ENCODE measurements at places on chromosomes 16 and 17.

GRCh38 chr17:36503456-36504155 lies 17.1 kb downstream of the ZNHIT3 start:
- no peak for DNase-seq

DNA sequence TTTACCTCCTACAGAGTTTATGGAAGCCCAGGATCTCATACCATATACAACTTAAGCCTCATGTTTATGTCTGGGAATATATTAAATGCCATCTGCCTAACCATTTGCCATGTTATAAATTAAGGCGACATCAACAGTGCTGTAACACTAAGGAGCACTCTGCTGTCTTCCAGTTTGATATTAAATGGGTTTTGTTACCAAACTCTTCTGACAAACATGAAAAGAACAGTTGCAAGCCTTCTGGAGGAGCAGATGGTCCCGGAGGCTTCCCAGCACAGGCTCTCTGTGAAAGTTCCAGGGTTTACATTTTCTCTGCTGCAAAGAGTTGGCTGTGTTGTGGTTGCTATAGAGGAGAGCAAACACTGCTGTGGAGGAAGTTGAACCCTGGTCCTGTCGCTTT lies 545.3 kb upstream of the SALL1 start:
- no peak for DNase-seq

DNA sequence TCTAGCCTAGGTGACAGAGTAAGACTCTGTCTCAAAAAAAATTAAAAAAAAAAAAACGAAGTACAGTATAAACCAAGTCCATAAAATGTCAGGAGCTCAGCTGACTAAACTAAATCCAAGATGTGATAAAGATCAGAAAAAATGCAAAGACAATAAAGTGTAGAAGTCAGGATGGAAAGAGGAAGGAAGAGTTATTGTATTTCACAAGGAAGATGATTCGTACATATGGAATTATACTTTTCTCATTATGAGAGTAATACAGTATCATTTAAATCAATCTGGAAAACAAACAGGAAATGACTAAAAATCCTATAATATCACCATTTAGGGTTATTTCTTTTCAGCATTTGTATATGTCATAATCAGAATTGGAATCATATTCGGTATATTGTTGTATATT lies 11.4 kb upstream of the APOH start:
- DNase-seq: no peak

- peak; percentile 15 for DNase-seq
Observed at GRCh38 chr17:7703584-7704479, 1.2 kb upstream of the EFNB3 start.

GRCh38 chr17:68924793-68925720 lies 30.1 kb downstream of the ABCA8 start:
- DNase-seq: no peak

Measured in CD4-positive, alpha-beta T cell treated with Interleukin-4 for 4 hours (primary cell).